Left ventricle myocardium inferior (tissue), 1 donor: ENCODE measurements at places on chromosomes 13 and 19. TPM values are rescaled to one million over a fixed set of nuclear protein-coding genes. Genes with fewer than 3 reads are reported as not detected.

TNFSF9 gene
- 0.38 TPM for total RNA-seq

CPAMD8 gene
- total RNA-seq = 13.7 TPM

NOVA2 gene
- total RNA-seq = 5.0 TPM

OLFM4 gene
- total RNA-seq = 0.55 TPM

AKAP8 gene
- 21.8 TPM for total RNA-seq

NLRP4 gene
- total RNA-seq = not detected

DNA sequence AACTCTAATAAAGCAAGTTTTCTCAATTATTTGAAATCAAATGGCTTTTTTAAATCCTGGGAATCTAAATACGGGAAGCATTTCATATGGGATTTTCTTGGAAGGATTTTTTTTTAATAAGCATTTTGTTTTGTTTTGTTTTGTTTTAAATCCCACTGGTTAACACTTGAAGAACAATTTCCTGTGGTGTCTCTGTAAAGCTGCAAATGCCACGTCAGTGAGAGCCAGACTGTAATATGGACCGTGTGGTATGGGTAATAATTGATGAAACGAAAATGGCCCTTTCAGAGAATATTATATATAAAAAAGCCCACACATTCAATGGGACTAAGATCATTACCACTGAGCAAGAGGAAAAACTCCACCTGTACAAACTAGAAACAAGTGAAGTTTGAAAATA, 33.9 kb upstream of the MIR17HG start:
- no peak for DNase-seq

GRCh38 chr13:93984876-93985275, 494.6 kb downstream of the DCT start:
- DNase-seq = no peak

GRCh38 chr13:91302111-91302510, 45.4 kb upstream of the MIR17HG start:
- no peak for DNase-seq

DNA sequence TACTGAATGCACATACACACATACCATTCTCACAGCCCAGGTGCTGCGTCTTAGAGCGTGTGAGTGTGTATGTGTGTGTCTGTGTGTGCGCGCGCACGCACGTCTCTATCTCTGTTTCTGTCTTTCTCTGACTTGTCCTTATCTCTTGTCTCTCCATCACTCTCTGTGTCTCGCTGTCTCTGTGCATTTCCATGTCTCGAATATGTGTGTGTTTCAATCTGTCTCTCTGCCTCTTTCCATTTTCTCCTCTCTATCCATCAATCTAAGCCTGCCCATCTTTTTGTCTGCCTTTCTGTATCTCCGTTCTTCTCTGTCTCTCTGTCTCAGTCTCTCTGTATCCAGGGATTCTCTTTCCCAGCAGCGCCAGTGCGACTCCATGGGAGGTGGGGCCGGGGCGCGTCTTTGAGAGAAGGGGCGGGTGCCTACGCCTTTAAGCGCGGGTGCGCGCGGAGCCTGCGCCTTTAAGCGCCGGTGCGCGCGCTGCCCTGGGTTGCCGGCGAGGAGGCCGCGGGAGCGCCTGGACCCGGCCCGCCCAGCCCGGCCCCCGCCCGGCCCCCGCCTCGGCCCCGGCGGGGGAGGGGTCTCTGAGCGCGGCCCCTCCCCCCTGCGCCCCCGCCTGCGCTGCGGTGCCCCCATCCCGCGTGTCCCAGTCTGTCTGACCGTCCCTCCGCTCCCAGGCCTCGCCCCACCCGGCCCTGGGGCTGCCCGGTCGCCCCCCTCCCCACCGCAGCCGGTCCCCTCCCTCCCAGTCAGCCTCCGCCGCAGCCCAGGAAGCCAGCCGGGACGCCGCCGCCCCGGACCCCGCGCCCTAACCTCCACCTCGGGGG, at the start of gene LRFN3:
LRFN3 (plus strand) TSS at position 464 of the 827 bp plus-strand sequence. CDS start 3,052 bp downstream, outside the sequence.
- DNase-seq = peak; percentile 78

- no peak for DNase-seq
These were observed 32.2 kb downstream of the GP6 start for GRCh38 chr19:55005684-55006488.

GRCh38 chr13:28041031-28041461, 52.6 kb upstream of the URAD start:
- no peak for DNase-seq

DNA sequence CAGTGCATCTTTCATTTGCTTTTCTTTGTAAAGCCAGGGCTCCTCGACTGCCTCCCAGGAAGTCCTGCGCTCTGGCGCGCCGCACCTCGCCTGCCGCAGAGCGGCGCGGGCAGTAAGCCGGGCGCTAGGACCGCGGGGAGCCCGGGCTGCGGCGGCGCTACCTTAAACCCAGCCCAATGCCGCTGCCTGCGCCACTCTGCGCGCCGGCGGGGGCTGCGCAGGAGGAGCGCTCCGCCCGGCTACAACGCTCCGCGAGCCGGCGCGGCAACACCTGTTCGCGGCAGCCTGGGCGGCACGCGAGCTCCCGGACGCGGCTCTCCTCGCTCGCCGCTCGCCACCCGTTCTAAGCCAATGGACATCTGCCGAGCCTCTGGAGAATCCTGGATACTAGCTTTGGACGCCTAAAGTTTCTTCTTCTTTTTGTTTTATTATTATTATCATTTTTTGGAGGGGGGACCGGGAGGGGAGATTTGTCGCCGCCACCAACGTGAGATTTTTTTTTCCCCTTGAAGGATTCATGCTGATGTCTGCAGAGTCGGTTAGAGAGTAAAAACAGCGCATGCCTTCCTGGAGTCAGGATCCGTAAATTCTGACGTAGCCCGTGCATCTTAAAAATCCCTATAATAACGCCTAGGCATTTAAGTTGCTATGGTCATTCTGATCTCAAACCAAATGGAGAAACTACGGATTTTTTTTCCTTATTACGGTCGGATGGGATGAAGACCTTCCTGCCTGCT, at the start of gene FGF9:
FGF9 (plus strand) TSS at position 191 of the 737 bp plus-strand sequence. CDS start 840 bp downstream, outside the sequence.
- peak; percentile 76 for DNase-seq

- DNase-seq = no peak
These were observed 3.7 kb upstream of the ARHGAP45 start for GRCh38 chr19:1063030-1063908.

DNA sequence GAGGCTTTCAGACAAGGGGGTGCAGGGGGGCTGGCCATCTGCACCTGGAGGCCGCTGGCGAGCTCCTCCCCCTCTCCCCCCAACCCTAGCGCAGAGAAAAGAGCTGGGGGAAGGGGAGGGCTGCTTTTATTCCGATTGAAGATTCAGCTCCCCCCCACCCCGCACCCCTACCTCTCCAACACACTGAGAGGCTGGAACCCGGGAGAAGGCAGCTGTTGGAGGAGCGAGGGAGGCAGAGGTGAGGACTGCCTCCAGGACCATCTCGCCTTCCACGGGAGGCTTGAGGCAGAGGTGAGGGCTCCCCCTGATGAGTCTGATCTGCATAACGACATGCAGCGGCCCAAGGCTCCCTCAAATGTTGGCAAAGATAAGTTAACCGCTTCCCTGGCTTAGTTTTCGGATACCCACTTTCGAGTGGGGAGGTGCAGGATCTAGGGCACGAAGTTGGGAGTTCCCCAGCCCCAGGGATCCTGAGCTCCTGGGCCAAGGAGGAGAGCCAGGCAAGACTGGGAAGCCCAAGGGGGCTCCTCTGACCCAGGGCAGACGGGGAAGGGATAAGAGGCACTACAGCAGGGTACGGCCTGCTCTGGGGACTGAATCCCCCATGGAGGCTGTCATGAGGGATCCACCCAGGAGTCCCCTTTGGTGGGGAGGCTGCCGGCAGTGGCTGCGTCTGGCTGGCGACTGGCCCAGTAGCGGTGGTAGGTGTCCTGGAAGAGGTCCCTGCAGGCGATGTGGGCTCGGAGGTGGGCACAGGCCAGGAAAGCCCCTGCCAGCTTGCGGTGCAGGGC, 1.2 kb upstream of the NUMBL start:
- no peak for DNase-seq
